Activated CD8-positive, alpha-beta memory T cell treated with anti-CD3 and anti-CD28 coated beads for 1 hour (primary cell): ENCODE measurements at places on chromosomes 1 and 21.

GRCh38 chr1:211643324-211644212, 31.9 kb downstream of the NEK2 start:
- no peak for DNase-seq

DNA sequence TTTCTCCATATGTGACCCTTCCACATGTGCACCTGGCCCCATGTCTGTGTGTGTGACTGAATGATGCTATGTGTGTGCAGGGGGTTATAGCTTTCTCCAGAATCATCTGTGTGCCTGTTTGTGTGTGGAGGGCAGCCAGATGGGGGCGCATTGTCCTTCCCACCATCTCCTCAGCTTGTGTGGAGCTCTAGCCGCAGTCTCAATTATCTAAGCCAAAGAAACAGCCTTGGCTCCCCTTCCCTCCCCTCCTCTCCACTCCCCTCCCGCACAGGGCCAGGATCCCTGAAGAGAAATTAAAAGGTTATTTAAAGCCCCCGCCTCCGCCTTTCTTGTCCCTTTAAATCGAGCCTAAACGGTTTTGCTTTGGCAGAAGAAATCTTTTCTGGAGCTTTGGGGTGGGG, 1.8 kb upstream of the DMBX1 start:
- DNase-seq: no peak

- DNase-seq: no peak
Observed at GRCh38 chr21:33078907-33079582, 9.1 kb downstream of the OLIG1 start.

DNA sequence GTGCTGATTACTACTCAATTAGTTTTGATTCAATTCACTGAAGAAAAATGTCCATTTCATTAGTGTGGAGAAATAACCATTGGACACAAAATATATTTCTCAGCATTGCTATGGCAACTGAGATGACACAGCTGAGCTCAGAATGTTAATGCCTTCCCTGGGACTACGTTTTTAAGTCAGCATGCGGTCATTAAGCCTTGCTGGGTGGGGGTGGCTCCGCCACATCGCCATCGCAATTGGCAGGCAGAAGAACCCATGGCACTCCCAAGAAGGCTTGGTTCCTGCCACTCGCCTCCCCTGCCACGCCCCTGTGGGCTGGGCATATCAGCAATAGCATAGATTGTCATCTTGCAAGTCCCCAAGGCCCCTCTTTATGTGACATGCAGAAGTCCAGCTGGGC, 256.7 kb upstream of the CAMK1G start:
- DNase-seq: no peak

DNA sequence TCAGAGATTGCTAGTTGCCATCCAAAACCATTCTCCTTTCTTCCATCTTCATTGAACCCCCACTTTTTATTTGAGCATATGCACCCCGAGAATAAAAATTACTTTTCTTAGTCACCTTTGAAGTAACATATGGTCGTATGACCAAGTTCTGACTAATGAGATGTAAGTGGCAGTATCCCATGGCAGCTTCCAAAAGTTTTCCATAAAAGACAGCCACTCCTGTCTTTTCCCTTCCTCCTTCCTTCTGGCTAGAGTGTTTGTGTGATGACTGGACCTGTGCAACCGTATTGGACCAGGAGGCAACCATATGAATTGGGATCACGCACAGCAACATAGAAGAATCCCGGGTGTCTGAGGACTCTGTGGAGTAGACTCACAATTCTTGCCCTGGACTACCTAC, 41.1 kb upstream of the CCSAP start:
- no peak for DNase-seq
